Kidney (tissue), 22 donors: ENCODE measurements at places on chromosomes 4 and X. TPM values are rescaled to one million over a fixed set of nuclear protein-coding genes. Genes with fewer than 3 reads are reported as not detected.

SOD3 gene
- 193 TPM for total RNA-seq

CRMP1 gene
- 0.66 TPM for total RNA-seq

SSX3 gene
- total RNA-seq: not detected

LNX1 gene
- total RNA-seq: 25.6 TPM

TCEAL3 gene
- 34.2 TPM for total RNA-seq

SPON2 gene
- 116 TPM for total RNA-seq

RAB33A gene
- 2.9 TPM for total RNA-seq

ZXDA gene
- 7.7 TPM for total RNA-seq

MED28 gene
- total RNA-seq: 45.2 TPM

ALG13 gene
- 45.5 TPM for total RNA-seq

ASB9 gene
- 2.6 TPM for total RNA-seq

GDPD2 gene
- 7.0 TPM for total RNA-seq

HELT gene
- total RNA-seq: not detected

GABRQ gene
- 0.03 TPM for total RNA-seq

MAP7D2 gene
- 0.76 TPM for total RNA-seq

ITIH6 gene
- not detected for total RNA-seq

PDE5A gene
- 29.4 TPM for total RNA-seq

SMPX gene
- not detected for total RNA-seq

SH2D1A gene
- total RNA-seq: 2.7 TPM

PPEF2 gene
- not detected for total RNA-seq

FAM9B gene
- not detected for total RNA-seq

BMPR1B gene
- 4.1 TPM for total RNA-seq

TLR8 gene
- total RNA-seq: 3.1 TPM

WFS1 gene
- 31.4 TPM for total RNA-seq

AFP gene
- total RNA-seq: not detected

KIT gene
- 38.1 TPM for total RNA-seq

CTAG1B gene
- total RNA-seq: not detected

KCND1 gene
- total RNA-seq: 2.2 TPM

XAGE1B gene
- total RNA-seq: not detected

HERC5 gene
- 6.5 TPM for total RNA-seq

PPP2R2C gene
- total RNA-seq: 0.82 TPM

MAGEE2 gene
- total RNA-seq: not detected

WNK3 gene
- total RNA-seq: 5.6 TPM

KCNE5 gene
- total RNA-seq: 0.44 TPM

SCML2 gene
- 1.4 TPM for total RNA-seq

ATP5ME gene
- total RNA-seq: 248 TPM

MAD2L1 gene
- 1.9 TPM for total RNA-seq

GABRG1 gene
- total RNA-seq: not detected

ANOS1 gene
- 2.3 TPM for total RNA-seq

TCEAL6 gene
- not detected for total RNA-seq

NDNF gene
- 1.6 TPM for total RNA-seq

PWWP3B gene
- 1.4 TPM for total RNA-seq
